ENCODE measurements at places on chromosomes 5 and 9. TPM values are rescaled to one million over a fixed set of nuclear protein-coding genes. Genes with fewer than 3 reads are reported as not detected.

PDE6A gene
- total RNA-seq: not detected

TMEM171 gene
- 5.0 TPM for total RNA-seq

CCDC69 gene
- 4.3 TPM for total RNA-seq

C8G gene
- 1.4 TPM for total RNA-seq

All from endothelial cell of umbilical vein (primary cell).